Activated CD4-positive, alpha-beta T cell treated with anti-CD3 and anti-CD28 coated beads for 36 hours (primary cell): ENCODE measurements at places on chromosomes 4 and X.

DNA sequence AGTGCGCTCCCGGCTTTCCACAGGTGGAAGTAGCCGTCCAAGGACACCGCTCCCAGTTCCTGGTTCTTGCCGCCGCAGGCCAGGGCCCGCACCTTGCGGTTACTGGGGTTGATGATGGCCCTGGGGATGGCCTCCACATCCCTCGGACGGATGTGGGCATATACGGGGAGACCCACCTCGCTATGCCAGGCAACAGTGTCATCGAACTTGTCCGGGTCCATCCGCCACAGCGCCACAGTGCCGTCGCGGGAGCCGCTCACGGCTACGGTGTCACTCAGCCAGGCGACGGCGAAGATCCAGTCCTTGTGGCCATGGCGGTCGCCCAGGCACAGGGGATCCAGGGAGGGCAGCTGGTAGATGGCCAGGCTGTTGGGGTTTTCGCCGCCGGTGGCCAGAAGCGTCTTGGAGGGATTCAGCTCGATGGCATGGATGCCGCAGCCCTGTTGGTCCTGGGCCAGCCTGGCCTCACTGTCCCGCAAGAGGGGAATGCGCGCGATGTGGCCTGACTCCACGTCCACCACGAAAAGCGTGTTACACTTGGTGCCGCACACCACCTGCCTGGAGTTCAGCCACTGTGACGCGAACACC is 795 bp downstream of the DCAF12L1 start:
- no peak for DNase-seq

DNA sequence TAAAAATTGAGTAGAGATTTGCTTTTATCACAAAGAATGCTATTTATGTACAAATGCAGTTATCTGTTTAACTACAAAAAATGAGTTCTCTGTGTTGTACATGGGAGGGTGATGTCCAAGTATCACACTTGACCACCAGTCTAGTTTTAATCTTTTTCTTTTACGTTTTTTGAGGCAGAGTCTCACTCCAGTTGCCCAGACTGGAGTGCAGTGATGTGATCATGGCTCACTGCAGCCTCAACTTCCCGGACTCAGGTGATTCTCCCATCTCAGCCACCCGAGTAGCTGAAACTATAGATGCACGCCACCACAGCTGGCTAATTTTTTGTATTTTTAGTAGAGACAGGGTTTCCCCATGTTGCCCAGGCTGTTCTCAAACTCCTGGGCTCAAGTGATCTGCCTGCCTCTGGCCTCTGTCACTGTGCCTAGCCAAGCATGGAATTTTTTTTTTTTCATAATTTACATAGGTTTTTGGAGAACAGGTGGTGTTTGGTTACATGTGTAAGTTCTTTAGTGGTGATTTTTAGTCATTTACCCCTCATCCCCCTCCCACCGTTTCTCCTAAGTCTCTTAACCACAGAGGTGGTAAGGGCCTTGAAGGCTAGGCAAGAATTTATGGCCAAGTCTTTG is 47.9 kb upstream of the RPA4 start:
- no peak for DNase-seq

DNA sequence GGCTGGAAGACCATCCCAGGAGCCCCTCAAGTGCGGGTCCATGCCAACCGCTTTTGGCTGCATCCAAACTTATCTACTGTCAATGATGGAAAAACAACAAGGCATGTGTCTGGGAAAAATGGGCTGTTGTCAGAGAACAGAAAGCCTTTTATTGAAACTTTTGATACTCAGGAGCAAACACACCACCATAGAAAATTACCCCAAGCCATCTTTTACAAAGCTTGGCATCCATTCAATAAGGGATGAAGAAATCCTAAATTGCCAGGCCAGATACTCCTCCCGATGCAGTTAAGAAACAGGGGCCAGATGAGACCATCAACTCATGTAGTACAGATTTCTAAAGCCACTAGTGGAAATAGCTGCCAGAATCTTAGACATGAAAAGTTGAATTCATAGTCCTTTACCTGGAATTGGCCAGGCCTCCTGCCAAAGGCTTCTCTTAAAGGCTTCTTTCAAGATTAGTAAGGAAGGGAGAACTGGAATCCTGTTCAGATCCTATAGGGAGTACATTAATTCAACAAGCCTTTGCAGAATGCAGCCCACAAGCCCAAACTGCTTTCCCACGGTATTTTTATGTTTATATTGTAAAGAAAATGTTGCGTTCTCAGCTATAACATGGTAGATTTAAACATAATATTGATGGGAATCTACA is 145.4 kb upstream of the MAP3K15 start:
- no peak for DNase-seq

DNA sequence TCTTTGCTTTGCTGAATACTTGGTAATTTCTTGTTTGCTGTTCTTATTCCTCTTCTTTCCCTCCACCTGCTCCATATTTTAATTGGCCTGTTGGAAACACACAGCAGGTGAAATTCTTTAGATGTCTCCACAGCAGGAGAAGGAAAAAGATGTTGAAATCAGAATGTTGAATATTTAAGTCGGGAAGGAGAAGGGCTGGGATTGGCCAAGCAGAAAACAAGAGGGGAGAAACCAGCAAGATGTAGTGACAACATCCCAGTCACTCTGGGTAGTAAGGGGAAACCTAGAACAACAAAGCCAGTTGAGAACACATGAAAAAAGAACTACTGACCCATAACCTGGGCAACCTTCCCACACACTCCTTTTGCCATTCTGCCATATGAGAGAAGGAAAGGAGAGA is 37.3 kb upstream of the STAG2 start:
- no peak for DNase-seq
